NCI-H1436 (cell line): ENCODE measurements at places on chromosomes 4 and X.
A peak's percentile ranks its signal among the peaks of the same experiment; 100 is the strongest.

- DNase-seq: peak; percentile 34
Observed at GRCh38 chrX:68511255-68511654, 12.4 kb downstream of the YIPF6 start.

DNA sequence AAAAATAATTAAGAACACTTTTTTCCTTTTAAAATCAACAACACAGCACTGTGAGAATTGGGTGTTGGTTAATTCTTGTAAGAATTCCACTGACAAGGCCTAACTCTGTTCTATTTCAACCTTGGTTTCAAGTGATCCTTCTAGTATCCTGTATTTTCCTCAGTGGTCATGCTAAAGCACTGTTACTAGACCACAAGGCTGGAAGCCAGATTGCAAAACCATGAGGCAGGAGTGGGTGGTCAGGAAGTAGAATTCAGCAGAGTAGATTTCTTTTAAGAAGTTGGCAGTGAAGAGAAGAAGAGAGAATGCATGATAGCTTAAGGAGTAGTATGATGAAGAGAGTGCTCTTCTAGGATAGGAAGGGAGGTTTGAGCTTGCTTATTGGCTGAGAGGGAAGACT is 71.6 kb upstream of the LEF1 start:
- DNase-seq: no peak

GRCh38 chr4:95107635-95108034 is 349.9 kb downstream of the BMPR1B start:
- DNase-seq: no peak

DNA sequence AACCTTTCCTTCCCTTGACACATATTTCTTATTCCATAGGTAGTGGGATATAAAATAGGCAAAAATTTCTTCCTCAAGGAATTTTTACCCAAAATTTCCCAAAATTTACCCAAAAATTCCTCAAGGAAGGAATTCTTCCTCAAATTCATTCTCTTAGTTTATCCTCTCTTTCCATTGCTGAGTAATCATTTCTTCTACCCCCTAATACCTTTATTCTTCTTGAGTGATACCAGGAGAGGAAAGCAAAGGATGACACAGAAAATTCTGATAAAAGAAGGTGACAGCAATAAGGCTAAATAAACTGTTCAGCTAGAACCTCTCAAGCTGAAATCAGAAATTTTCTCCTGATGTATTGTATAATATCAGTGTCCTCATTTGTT is 191.4 kb upstream of the MAB21L2 start:
- no peak for DNase-seq

GRCh38 chr4:142447009-142447408 is 399.1 kb downstream of the INPP4B start:
- no peak for DNase-seq

DNA sequence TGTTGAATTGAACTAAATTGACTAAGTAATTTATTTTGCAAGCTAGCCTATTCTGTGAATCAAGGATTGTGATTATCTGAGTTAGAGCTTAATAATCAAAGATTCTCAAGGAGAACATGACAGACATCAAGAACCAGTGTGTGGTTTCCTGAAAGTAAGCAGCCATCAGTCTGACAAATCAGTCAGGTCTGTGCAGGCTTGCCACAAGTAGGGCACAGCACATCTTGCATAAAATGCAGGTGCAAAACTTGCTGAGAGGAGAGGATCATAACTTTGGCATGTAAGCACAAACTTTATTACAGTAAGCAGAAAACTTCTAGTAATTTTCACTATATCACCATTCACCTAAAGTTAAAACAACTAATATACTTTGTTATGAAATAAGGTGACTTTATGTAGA is 22.5 kb downstream of the FAM241A start:
- DNase-seq: no peak

- DNase-seq: no peak
Observed at GRCh38 chr4:38687571-38688011, 23.6 kb downstream of the KLF3 start.

- no peak for DNase-seq
Observed at GRCh38 chrX:24763989-24764388, 70.3 kb downstream of the POLA1 start.

DNA sequence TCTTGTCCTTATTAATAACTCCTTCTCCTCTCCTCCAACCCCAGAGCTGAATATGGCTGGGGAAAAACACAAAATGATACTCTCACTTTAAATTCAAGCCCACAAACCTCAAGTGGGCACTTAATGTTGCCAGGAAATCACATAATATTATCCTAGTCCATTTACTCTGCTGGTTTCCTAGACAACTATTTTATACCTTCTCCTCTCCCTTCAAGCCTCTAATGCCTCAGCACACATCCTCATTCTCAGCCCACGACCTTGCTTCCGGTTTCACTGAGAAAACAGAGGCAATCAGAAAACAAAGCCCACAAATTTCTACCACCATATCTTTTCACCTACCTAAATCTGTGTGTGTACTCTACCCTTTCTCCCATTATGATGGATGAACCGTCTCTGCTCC is 12.1 kb upstream of the CLCN5 start:
- DNase-seq: peak; percentile 81

DNA sequence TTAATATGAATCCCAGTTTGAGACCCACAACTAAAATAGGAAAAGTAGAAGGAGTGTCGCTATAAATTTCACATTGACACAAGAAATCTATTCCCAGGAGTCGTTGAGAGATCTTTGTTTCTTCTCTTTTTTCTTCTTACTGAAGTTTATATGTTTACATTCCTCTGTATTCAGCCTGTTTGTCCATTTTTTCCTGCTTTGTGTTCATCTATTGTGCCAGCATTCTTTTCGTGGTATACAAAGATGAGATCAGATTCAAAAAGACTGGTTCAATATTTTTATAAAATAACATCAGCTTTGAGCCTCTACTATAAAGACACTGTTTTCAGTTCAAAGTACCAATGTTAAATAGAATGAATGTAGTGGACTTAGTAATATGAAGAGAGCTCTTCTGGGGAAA is 95.4 kb upstream of the MYOZ2 start:
- no peak for DNase-seq
